ENCODE measurements at places on chromosomes 12 and 14.
A peak's percentile ranks its signal among the peaks of the same experiment; 100 is the strongest.

- DNase-seq: no peak
Measured at GRCh38 chr14:103738701-103739451, 23.3 kb downstream of the ZFYVE21 start.

DNA sequence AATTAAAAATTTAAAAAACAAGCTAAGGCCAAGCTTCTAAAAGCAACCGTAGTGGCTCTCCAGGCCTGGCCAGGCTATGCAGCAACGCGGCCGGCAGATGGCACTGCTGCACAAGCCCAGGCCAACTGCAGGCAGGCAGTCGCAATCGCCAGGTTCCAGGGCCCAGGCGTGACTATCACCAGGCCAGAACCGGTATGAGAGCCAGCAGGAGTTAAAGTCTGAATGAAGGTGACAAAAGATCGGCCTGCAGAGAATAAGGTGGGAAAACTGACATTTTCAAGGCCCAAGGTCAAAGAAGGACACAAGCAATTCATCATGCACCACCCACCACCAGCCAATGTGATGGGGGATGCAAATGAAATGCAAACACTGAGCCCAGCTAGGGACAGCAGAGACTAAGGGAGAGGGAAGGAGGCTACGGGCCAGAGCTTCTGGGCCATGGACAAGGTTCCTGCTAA is 43.6 kb upstream of the ANO2 start:
- DNase-seq: peak; percentile 37

DNA sequence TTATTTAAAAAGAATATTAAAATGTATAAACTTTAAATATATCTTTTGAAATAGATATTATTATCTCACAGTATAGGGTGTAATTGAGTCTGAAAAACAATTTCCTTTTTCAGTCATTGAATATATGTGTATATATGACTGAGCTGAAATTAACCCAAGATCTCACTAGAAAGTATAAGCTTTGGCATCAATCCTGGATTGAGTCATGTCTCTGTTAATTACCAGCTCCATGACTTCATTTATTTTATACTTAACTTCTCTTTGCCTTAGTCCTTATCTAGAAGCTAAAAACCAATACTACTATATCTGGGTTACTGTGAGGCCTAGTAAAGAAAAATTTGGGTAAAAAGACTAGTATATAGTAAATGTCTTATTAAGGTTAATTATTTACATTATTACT is 1020.3 kb downstream of the LRFN5 start:
- no peak for DNase-seq

DNA sequence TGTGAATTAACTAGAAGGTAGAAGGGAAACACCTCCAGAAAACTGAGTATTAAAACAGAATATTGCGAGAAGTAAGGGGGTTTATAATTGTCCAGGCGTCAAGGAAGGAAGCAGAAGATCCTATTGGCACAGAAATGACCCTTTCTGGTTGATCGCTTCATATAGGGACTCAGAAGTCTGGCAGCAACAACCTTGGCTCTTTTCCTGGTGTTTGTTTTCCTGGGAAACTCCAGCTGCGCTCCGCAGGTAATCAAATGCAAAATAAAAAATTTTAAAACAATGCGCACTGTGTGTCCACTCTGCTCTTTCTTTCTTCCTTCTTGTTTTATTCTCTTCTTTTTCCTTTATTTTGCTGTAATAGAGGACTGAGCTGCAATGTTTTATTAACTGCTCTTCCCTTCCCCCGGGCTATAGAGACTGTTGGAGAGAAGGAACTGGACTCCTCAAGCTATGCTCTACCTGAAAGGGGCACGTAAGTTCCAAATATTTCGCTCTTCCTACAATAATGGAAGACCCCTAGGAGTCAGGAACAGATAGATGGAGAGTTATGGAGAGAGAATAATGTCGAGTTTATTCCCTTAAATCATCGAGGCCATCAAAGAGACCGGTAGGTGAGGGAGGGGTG is 737 bp downstream of the SPX start:
- no peak for DNase-seq

GRCh38 chr14:21015312-21015711 is 9.5 kb downstream of the NDRG2 start:
- DNase-seq: no peak

All from stimulated activated CD4-positive, alpha-beta T cell treated with anti-CD3 and anti-CD28 coated beads, Interleukin-15, amount 100 ng/mL, for 1 hour (primary cell).